Aorta (tissue), 5 donors: ENCODE measurements at places on chromosomes 7 and 10.
A peak's percentile ranks its signal among the peaks of the same experiment; 100 is the strongest.

DNA sequence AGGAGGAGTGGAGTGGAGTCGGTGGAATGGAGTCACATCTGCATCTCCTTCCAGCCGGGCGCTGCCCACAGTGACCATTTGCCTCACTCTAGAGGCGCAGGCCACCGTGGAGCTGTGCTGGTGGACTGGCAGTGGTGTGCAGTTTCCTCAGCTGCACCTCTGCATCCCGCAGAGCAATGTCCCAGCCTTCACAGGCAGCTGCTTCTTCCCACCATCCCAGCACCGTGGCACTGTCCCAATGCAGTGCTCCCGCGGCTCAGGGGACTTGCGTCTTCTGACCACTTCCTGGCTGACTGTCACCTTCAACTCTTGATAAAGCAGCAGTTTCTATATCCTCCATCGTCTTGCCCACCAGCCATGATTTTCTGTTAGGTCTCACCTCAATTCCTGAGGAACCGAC lies 90.3 kb upstream of the SFMBT2 start:
- no peak for DNase-seq

DNA sequence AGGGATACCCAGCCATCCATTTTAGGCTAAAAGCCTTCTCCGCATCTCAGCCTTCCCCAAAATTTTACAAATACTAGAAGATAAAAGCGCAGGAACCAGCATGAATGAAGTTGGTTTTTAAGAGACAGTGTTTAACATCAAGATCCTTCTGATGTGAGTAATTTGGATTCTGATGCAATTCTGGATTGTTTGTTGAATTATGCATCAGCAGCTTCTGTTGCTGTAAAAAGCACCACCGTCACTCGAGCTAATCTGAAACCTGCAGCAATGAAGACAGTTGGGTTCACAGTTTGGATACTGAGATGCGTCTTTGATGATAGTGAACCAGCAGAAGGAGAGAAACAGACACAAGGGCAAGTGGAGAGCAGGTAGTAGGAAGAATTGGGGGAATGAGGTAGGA lies 179.2 kb downstream of the PLXNA4 start:
- no peak for DNase-seq

DNA sequence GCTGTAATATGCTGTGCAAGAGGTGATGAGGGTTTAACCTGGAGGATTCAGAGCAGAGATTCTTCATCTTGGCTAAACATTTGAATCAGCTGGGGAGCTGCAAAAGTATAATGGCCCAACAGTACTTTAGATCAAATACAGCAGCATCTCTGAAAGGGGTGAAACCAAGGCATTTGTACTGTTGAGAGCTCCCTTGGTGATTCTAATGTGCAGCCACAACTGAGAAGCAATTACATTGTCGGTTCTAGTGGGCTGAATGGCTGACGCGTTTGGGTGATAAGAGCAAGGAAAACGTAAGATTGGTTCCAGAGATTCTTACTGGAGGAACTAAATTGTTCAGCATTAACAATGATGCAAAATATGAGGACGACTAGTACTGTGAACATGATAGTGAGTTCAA lies 269.7 kb downstream of the AGMO start:
- no peak for DNase-seq

DNA sequence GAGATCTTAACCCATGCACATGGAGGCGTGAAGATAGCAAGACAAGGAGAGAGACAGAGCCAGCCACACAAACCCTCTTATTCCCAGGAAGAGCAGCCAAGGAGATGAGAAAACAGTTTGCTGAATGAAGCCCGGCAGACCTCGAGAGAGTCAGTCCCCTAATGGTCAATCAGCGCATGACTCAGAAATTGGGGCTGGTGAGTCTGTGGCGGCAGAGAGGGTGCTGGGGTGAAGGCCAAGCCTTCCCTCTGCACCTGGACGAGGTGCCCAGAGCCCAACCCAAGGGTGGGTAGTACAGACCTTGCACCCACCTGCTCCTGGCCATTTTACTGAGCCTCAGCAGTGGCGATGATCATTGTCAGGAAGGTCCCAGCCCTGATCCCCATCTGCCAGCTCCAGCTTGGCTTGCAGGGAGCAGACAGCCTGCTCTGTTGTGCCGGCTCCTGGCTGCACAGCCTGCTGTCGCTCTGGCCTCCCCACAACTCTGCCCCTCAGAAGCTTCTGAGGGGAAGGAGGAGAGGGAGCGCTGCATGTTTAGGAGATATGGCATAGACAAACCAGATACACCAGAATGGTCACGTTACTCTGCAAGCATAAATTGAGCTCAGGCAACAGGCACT lies 256.6 kb downstream of the RPS24 start:
- DNase-seq = no peak

GRCh38 chr10:109464949-109465348 lies 458.4 kb downstream of the XPNPEP1 start:
- DNase-seq = no peak

- DNase-seq = peak; percentile 87
Measured at GRCh38 chr10:4120096-4120853, 335.3 kb upstream of the KLF6 start.

- DNase-seq = no peak
Measured at GRCh38 chr7:30829471-30829870, 58.3 kb downstream of the MINDY4 start.
